Astrocyte of the cerebellum (primary cell): ENCODE measurements at places on chromosomes 2 and 18.

- no peak for DNase-seq
Measured at GRCh38 chr18:47872426-47872825, 58.0 kb downstream of the SMAD2 start.

DNA sequence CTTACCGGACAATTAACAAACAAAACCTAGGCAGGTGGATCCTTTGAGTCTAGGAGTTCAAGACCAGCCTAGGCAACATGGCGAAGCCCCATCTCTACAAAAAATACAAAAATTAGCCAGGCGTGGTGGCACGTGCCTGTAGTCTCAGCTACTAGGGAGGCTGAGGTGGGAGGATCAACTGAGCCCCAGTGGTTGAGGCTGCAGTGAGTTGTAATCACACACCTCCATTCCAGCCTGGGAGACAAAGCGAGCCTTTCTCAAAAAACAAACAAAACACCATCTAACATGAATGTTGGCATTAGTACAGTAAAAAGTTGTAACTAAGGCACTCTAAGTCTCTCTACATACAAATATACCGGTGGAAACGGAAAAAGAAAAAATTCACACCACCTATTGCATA is 5.3 kb downstream of the SP3 start:
- DNase-seq, result no peak

- DNase-seq, result no peak
Measured at GRCh38 chr2:238655198-238655860, 192.6 kb upstream of the TWIST2 start.

- DNase-seq, result no peak
Measured at GRCh38 chr18:73839441-73839840, 308.2 kb downstream of the FBXO15 start.

GRCh38 chr18:59564561-59564960 is 132.7 kb downstream of the CCBE1 start:
- no peak for DNase-seq

GRCh38 chr2:205673312-205673711 is 9.0 kb upstream of the NRP2 start:
- DNase-seq, result no peak

- DNase-seq, result no peak
Measured at GRCh38 chr2:176818617-176819016, 394.0 kb upstream of the HNRNPA3 start.
